ENCODE measurements at places on chromosomes 4 and X.
A peak's percentile ranks its signal among the peaks of the same experiment; 100 is the strongest.

GRCh38 chr4:112201915-112202505, 29.6 kb upstream of the AP1AR start:
- DNase-seq = no peak

DNA sequence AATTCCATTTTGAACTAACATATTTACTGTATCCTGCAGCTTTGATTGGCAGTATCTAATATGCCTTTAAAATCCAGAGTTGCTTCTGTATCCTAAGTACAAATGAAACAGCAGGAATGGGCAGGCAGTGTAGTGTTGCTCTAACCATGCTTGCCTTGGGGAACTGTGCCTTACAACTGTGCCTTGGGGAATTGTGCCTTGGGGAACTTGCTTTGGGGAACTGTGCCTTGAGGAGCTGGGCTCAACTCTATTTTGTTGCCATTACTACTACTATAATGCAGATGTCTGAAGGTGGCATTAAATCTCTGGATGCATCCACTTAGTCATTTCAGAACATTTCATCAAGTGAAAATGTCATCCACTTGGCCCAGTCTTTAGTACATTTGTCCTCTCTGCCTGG, 6.9 kb downstream of the CXCL3 start:
- DNase-seq = no peak

DNA sequence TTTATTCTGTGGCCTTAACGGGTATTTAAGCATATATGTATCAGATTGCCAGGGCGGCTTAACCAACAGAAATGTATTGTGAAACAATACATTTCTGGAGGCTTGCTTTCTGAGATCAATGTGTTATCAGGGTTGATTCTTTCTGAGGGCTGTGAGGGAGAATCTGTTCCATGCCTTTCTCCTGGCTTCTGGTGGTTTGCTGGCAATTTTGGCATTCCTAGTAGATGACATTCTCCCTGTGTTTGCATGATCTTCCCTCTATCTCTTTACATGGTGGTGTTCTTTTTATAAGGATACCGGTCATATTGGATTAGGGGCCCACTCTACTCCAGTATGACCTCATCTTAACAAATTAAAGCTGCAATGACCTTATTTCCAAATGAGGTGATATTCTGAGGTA, 16.9 kb upstream of the CEP135 start:
- DNase-seq = no peak

- DNase-seq = no peak
Measured at GRCh38 chrX:151516538-151517187, 46.8 kb upstream of the PASD1 start.

- no peak for DNase-seq
Measured at GRCh38 chr4:73181231-73181630, 77.4 kb downstream of the ANKRD17 start.

DNA sequence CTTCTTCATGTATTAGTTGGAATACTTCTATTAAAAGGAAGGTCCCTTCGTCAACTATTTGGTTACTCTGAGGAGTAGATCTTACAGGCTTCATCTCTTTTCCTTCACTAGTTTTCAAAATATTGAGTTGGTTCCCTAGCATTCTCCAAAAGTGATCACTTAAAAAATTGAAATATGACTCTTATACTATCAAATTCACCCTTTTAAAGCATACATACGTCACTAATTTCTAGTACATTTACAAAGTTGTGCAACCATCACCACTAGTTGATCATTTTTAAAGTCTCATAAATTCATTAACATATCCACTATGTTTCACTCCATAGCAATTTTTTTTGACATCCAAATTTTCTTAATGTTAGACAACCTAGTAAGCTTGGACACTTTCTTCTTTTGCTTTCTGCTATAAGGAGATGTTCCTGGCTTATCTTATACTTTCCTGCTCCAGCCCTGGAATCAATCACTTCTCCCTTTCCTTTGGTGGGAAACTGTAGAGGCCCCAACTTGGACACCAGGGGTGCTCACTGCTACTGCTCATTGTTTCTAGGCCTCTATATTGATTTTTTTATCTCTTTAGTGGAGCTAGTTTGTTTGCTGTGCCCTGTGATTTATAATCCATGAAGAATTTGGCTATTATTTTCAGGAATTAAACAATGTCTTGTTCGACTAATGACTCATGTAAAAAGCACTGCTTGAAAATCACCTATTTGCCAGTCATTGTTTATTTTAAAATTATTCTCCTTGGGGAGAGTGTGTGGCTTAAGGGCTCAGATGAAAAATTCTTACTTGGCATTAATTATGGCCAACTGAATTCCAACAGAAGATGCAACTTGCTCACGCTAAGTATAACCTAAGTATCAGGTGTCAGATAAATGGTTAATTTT, 4.0 kb upstream of the ZFX start:
- DNase-seq = no peak

- DNase-seq = no peak
Measured at GRCh38 chrX:74408304-74408703, 13.0 kb upstream of the SLC16A2 start.

- no peak for DNase-seq
Measured at GRCh38 chrX:72020204-72020603, 109.6 kb downstream of the NHSL2 start.

DNA sequence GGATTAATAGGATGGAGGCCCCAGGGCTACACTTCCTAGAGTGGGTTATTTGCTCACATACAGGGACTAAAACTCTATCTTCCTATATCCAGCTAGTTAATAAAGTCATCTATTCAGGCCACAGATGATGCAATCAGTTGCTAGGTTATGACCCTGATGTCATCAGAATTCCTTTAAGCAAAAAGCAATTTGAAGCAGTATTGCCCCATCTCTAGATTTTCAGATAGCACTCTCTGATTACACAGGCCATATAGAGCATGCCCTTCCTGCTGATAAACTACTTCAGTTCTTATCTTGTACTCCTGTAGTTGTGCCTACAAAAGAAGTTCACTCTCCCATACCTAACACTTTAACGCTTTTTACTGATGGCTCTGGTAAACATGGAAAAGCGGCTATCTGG, 84.8 kb downstream of the TMEM144 start:
- no peak for DNase-seq

DNA sequence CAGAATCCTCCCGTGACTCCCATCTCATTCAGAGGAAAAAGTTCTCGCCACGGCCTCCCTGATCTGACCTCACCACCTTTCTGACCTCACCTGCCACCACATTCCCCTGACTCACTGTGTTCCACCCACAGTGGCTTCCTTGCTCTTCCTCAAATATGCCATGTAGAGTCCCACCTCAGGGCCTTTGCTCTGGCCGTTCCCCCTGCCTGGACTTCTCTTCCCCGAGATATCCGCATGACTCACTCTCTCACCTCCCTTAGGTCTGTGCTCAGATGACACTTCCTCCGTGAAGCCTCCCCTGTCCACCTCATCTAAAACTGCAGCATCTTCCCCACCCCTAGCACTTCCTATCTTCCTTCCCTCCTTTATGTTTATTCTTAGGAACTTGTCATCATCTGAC, 7.2 kb upstream of the TSPYL2 start:
- DNase-seq = no peak

DNA sequence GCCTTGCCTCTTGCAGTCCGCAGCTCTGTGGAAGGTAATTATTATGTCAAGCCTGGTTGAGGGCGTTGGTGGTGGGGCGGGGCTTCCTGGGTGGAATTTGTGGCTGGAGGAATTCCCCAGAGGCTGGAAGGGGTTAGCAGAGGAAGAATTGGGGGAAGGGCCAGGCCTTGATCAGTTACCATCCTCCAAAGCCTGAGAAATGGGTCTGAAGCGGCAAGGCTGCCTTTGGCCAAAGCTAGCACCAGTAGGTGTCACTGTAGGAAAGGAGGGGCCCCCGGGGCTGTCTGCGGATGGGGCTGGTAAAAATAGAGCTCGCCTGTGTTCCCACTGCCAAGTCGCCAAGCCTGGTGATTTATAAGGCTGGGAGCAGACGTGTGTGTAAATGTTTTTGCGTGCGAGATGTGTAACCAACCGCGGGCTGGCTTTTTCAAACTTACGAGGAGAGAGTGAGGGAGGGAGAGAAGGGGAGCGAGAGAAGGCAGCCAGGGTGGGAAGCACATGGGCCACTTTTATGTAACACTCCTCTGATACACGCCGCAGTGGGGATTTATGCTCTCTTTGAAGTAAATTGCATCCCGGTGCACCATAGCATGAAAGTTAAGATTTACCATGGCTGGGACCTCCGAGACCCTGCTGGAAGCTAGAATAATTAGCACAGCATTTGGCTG, 367.0 kb downstream of the BCOR start:
- DNase-seq = no peak

GRCh38 chr4:114780205-114780604, 181.6 kb downstream of the UGT8 start:
- DNase-seq = no peak

GRCh38 chr4:100087743-100088142, 102.5 kb downstream of the DDIT4L start:
- DNase-seq = peak; percentile 8

All from AG09319 (cell line).